Liver (tissue), 10 donors: ENCODE measurements at places on chromosomes 2 and 18. TPM values are rescaled to one million over a fixed set of nuclear protein-coding genes. Genes with fewer than 3 reads are reported as not detected.

Gene CD302
- polyA plus RNA-seq, result 86.5 TPM

Gene G6PC2
- not detected for polyA plus RNA-seq

Gene EVX2
- not detected for polyA plus RNA-seq

Gene SLC4A3
- 0.08 TPM for polyA plus RNA-seq

DNA sequence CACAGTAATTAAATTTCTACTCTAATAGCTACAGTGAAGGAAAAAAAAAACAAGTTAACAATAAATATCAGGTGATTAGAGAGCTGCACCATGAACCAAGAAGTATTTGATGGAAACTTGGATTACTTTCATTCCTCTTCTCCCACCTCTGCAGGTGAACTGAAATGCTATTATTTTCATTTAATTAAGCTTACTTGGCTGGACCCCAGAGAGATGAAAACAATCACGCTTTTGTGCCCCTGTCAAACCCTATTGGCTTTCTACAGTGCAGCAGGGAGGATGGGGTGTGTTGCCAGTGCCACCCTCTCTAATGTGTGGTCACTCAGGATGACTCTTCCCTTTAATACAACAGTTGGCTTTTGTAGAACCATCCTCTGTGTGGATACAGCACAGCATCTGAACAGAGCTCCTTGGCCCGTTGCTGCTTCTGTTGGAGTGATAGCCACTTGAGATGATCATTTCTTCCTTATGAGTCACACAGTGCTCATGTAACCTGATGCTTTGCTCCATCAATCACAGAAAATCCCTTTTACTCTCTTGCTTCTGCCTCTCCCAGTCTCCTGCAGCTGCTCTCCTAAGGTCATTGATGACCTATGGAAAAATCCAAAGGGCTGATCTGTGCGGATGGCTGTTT lies 5.5 kb upstream of the ARL4C start:
- DNase-seq, result no peak

DNA sequence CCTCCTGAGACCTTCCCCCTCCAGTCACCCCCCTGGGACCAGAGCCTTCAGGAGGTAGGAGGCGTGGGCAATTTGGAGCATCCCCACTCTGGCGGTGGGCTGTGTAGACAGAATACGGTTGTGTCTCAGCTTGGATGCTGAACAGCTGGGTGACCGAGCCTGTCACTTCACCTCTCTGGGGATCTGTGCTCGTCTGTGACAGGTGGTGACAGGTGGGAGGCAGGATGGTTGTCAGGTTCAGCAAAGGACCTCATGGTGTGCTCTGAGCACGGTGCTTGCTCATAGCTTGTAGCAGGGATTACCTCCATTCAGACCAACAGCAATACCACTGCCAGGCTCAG lies 186.5 kb upstream of the HS6ST1 start:
- DNase-seq, result no peak

DNA sequence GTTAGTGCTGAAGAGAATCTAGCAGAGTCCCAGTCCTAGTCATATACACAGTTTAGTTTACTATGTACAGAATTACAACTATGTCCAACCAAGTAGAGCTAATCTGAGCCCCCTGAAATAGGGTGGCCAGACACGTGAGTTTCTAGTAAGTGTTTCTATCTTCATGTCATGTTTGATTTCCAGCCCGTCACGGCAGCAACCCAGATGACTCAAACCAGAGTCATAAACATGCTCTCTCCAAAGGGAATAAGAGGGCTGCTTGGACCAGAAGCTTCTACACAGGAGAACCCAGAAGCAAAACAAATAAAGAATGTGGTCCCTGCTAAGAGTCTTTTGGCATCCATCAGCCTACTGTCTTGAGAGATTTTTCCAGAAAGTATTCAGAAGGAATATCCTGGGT lies 64.9 kb upstream of the WIPF1 start:
- DNase-seq, result no peak

DNA sequence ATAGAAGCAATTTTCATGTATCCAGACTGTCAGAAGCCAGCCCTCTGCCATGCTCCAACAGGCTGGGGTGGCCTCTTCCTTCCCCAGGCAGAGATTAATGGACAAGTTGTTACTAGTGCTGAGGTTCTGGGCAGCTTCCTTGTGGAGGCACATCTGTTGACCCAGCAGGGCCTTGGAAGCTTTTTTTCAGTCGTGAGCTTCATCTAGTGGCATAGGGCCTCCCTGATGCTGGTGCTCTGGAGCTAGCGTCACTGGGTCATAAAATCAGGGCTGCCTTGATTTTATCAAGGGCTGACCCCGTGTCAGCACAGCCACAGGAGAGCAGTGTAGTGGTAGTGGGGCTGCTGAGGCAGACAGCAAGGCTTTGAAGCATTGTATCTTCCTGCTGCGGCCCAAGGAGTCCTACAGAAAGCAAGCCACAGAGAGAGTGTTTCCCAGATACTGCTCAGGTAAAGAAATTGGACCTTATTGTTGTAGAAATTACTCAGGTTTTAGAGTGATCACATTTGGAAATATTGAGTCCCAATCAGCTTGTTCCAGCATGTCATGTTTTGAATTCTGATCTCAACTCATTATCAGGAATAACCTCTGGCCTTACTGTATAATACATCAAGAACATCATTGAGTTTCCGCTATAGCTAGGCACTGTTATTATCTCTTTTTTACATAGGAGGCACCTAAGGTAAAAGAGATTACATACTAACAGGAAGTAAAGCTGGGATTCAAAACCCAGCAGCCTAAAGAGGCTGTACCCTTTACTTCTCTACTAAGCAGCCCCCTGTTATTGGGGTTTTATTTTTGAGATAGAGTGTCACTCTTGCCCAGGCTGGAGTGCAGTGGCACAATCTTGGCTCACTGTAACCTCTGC lies 92.3 kb upstream of the ALPP start:
- DNase-seq, result no peak

GRCh38 chr2:98445683-98446581 lies 1.3 kb downstream of the INPP4A start:
- no peak for DNase-seq

DNA sequence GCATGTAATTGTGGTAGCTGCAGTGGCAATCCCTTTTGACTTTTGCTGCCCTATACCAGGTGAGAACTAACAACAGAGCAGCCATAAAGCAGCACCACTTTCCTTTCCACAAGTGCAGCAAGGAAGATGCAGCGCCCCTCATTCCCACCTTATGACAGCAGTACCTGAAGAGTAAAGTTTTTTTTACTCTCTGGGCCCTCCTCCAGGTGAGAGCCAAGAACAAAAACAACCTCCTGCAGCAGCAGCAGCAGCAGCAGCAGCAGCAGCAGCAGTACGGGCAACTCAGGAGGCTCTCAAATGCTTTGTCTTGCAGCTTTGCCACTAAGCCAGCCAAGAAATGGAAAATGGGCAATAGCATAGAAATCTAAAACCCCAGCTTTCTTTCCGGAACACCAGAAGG lies 397.5 kb downstream of the FIGN start:
- DNase-seq, result no peak

DNA sequence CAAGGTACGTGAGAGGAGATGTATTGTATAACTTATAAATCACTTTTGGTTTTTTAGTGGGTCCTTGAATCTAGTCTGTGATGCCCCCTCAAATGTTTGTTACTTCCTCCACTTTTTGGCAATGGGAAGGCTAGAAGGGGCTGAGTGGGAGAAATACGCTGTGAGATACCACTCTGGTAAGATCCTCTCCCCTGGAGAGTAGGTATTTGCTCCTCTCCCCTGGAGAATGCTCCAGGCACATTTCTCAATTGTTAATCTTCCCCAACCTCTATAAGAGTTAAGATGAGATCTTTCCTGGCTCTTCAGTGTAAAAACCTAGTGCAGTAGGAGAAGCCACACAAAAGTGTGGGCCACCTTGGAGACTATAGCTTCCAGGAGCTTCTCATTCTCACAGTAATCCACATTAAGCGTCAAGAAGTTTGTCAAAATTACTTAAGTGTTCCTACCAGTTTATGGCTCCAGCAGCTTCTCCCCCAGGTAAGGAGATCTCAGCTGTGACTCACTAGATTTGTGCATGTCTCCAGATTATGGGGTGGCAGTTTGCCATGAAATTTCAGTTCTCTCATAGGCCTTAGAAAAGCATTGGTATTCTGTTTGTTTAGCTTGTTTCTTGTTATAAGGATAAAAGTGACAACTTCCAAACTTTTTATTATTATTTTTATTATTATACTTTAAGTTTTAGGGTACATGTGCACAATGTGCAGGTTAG lies 182.6 kb downstream of the FSIP2 start:
- no peak for DNase-seq
